ENCODE measurements at places on chromosomes 4 and X.
A peak's percentile ranks its signal among the peaks of the same experiment; 100 is the strongest.

DNA sequence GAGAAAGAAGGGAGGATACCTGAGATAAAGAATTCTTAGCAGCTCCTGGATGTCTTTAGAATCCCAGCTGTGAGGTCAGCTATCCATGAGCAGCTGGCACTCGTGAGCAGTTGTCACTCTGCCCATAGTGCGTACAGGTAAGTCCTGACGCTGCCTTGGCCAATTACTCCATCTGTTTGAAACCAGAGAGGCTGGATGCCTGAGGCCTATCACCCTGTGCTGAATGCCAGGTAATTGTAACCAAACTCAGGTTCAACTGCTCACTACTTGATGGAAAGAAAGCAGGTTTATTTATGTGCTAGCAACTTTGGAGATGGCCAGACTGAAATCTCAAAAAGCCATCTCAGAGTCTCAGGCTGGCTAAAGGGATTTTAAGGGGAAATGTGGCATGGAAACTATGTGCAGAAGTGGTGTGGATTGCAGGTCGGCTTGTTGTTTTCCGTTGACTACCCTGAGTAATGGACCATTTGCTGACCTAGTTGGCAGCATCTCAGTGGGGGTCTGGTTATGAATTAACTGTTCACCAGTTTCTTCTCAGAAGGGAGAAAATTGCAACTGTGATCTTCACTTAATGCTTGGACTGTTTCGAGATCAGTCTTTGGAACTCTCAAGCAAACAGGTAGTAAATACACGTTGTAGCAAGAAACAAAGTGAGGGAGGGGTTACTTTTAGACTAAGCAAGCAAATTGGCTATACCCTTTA, 1614.0 kb upstream of the PCDH10 start:
- DNase-seq = no peak

DNA sequence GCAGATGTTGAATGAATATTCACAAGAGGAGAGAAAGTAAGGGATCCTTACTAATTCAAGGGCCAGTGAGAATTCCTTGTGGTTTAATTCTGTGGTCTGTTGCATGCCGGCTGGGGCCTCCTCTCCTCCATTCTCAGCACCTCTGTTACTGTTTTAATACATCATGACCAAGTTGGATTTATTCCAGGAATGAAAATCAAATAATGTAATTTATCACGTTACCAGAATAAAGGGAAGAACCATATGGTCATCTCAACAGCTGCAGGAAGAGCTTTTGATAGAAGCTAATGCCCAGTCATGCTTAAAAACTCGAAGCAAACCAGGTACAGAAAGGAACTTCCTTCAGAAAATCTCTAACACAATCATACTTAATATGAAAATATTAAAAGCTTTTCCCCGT, 54.1 kb downstream of the GRK4 start:
- DNase-seq = no peak

GRCh38 chr4:1478766-1479355, 72.6 kb upstream of the NKX1-1 start:
- no peak for DNase-seq

DNA sequence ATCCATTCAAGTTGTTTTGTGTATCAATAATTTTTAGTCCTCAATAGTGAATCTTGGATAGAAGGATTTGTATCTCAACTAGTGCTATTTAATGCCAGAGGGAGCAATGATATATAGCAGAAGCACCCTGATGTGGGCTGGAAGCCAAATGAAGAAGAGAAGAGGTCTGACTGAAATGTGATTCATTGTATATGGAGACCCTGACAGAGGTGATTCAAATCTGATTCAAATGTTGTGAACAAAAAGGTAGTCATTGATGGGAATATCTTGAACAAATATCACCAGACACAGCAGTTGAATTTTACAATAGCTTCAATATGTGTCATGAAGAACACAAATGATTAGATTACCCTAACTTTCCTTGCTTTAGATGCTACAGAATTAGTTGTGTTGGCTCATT, 27.5 kb upstream of the SULT1B1 start:
- no peak for DNase-seq

GRCh38 chr4:147050356-147050765, 104.7 kb upstream of the TTC29 start:
- DNase-seq = no peak

GRCh38 chrX:20388594-20388993, 121.9 kb upstream of the RPS6KA3 start:
- no peak for DNase-seq

DNA sequence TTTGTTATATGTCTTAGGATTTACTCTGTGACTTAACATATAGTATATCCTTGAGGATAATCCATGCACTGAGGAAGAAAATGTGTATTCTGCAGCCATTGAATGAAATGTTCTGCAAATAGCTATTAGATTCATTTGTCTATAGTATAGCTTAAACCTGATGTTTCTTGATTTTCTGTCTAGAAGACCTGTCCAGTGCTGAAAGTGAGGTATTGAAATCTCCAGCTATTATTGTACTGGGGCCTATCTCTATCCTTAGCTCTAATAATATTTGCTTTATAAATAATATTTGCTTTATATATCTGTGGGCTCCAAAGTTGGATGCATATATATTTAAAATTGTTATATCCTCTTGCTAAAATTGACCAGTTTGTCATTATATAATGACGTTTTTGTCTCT, 26.7 kb upstream of the MAGEC3 start:
- no peak for DNase-seq

DNA sequence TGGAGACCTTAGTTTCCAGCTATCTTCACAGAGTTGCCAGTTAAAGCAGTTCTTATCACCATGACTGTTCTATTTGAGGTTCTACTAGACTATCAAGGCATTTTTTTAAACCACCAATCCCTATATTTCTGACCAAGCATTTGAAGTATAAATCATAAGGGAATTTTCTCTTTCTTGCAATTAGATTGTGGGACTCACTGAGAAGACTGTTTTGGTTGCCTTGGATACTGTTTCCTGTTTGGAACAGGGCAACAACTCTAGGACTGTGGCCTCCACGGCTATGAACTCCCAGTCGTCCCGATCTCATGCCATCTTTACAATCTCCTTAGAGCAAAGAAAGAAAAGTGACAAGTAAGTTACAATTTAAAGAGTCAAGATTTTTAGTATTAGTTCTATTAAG, 11.8 kb downstream of the KIF4A start:
- DNase-seq = no peak

DNA sequence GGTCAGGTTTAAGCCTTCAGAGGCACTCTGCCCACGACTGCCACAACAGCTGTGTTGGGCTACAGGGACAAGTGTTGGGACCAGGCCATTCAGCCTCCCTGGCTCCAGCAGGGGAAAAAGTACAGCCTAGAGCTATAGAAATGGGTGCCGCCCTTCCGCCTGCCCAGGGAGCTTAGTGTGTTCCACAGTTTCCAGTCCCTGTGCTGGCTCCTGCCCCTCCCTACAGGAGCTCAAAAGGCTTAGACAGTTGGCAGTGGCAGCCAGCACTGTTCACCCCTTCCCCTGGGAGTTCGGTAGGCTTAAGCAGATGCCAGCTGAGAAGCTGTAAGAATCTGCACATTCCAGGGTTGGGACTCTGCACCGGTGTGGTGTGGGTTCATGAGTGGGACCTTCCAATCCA, 408.2 kb upstream of the INTU start:
- DNase-seq = no peak

- DNase-seq = no peak
These were observed 980.9 kb upstream of the DIAPH2 start for GRCh38 chrX:95703696-95704095.

- DNase-seq = no peak
These were observed 1672.4 kb upstream of the AGA start for GRCh38 chr4:179114615-179115014.

DNA sequence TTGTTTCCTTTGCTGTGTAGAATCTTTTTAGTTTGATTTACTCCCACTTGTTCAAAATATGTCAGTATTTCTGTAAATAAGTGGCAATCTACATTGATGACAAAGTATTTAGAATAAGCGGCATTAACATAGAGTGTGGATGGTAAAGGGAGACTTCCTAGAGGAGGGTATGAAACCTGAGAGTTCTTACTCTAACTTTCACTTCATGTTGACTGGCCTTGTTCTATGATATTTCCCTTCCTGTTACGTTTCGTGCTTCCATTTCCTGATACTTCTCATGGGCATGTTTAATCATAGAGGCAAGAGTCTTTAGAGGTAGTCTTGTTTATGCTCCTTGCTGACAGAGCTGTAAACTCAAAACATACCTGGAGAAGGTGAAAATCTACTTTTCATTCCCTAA, 408.9 kb downstream of the GLUD2 start:
- DNase-seq = no peak

DNA sequence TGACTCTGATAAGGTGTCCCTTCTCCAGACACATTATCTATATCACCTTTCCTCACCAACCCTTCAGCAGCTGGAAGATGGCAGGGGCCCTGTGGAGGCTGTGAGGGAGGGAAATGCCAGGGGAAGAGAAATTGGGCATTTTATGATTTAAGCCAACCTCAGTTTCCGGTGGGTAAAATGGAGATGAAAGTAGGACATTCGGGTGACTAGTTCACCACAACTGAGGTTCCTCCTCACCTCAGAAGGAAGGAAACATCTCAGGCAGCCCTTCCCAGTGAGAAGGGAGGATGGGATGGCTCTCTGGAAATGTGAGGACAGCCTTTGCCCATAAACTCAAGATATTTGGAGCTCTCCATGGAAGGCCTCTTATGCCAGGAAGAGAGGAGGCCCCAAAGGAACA, 251.5 kb downstream of the MID1IP1 start:
- no peak for DNase-seq

- DNase-seq = peak; percentile 56
These were observed 901 bp downstream of the JADE1 start for GRCh38 chr4:128810331-128810870.

DNA sequence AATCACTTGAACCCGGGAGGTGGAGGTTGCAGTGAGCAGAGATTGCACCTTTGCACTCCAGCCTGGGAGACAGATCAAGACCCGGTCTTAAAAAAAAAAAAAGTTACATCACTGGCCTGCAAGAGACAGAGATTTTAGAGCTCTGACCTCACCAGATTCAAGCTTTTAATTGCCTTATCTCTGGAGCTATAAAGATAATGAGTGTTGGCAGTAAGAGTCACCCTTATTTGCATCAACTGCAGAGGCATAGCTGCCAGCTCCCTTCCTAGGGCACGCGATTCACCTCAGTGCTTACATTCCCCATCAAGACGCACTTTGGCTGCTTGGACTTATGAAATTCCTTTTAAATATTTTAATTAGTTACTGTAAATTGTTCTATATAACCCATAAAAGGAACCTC, 12.5 kb upstream of the SPATA4 start:
- no peak for DNase-seq

- no peak for DNase-seq
These were observed 84.0 kb upstream of the BMP2K start for GRCh38 chr4:78691971-78692821.

- DNase-seq = no peak
These were observed 190.1 kb upstream of the C1QTNF7 start for GRCh38 chr4:15237648-15238230.

- DNase-seq = no peak
These were observed 149.6 kb upstream of the MID1 start for GRCh38 chrX:10769696-10770619.

GRCh38 chr4:122861172-122861943, 34.7 kb downstream of the FGF2 start:
- DNase-seq = no peak

DNA sequence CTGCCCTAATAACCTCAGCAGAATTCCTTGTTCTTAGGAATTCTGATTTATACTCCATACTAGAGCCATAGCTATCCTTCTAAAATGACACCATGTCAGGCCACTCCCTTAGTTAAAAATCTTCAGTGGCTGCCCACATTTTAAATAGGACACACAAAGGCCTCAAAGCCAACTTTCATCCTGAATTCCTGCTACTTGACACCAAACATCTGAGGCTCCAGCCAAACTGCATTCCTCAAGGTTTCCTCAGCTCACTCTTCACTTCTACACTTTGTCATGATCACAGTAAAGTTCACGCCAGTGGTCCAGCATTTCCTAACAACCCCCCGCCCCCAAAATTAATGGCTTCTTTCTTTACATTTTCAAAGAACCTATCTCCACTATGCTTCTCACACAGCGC, 124.3 kb downstream of the ADGRA3 start:
- no peak for DNase-seq

GRCh38 chr4:40856840-40857362, 107.1 kb downstream of the NSUN7 start:
- no peak for DNase-seq

GRCh38 chr4:1363513-1363912, 16.5 kb downstream of the UVSSA start:
- DNase-seq = no peak

GRCh38 chrX:51876441-51876840, 17.0 kb upstream of the MAGED1 start:
- no peak for DNase-seq

- no peak for DNase-seq
These were observed 15.0 kb upstream of the RAI2 start for GRCh38 chrX:17876135-17876534.

DNA sequence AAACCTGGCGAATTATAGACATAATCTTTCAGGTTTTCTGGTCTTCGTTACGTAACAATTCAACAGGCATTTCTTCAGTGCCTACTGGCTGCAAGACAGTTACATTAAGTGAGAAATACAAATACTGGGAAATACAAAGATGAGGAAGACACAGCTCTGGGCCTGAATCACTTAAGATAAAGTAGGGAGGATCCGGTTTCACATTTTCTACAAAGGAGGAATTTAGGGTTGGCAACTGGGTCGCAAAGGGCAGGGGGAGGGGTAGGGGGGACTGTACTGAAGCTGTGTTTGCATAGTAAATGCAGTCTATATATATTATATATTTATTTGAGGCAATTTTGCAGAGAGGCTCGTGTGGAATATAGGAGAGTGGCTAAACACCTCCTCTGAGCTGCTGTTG, 107.4 kb downstream of the MAML3 start:
- DNase-seq = no peak

GRCh38 chr4:43332052-43332425, 439.5 kb downstream of the GRXCR1 start:
- no peak for DNase-seq

DNA sequence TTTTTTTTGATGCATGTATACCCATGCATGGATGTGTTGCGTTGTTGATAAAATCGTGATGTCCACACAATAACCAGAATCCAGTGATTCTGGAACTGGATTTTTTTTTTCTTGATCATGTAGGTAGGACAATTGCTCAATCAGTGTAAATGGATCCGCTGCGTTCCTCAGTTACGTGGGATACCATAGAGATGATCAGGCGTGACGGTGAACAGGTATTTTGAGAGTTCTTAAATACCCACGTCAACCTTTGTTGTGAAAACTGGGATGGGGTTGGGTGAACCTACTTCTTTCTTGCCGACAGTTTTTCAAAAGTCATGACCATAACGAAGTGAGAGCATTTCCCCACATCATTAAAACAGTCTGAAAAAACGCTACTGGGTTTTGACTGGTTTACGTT, 913 bp upstream of the SMIM10L2A start:
- no peak for DNase-seq

- no peak for DNase-seq
These were observed 136.6 kb upstream of the SPRY1 start for GRCh38 chr4:123259676-123260646.

- no peak for DNase-seq
These were observed 27.6 kb downstream of the INTU start for GRCh38 chr4:127660284-127660885.

GRCh38 chr4:61094854-61095598, 105.1 kb upstream of the ADGRL3 start:
- DNase-seq = peak; percentile 36

GRCh38 chr4:66558651-66559050, 888.4 kb upstream of the EPHA5 start:
- no peak for DNase-seq
